ENCODE measurements at places on chromosomes 7 and 10. TPM values are rescaled to one million over a fixed set of nuclear protein-coding genes. Genes with fewer than 3 reads are reported as not detected.
A peak's percentile ranks its signal among the peaks of the same experiment; 100 is the strongest.

DNA sequence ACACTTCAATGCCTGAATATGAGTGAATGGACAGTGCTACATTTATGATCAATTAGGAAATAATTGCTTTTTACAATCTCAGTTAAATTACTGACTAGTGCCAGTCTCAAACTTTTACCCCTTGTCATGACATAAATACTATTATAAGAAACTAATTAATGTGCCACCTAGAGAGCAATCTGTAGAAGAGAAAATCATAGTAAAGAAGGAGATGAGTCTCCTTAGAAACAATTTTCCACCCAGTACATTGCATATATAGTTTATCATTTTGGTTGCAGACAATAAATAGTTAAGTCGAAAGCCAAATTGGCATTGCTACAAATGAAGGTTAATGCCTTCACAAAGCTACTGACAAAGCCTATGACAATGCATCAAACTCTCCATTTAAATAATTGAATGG lies 68.6 kb downstream of the SLC13A1 start:
- DNase-seq = no peak
- no peak overlapping the region for H3K4me3 ChIP-seq
- H3K36me3 ChIP-seq = no peaks in the 10 kb centered on the region
- no peak overlapping the region for H3K27ac ChIP-seq
- H3K4me1 ChIP-seq = no peaks in the 10 kb centered on the region

BAG3 gene
- 20.0 TPM for total RNA-seq

DNA sequence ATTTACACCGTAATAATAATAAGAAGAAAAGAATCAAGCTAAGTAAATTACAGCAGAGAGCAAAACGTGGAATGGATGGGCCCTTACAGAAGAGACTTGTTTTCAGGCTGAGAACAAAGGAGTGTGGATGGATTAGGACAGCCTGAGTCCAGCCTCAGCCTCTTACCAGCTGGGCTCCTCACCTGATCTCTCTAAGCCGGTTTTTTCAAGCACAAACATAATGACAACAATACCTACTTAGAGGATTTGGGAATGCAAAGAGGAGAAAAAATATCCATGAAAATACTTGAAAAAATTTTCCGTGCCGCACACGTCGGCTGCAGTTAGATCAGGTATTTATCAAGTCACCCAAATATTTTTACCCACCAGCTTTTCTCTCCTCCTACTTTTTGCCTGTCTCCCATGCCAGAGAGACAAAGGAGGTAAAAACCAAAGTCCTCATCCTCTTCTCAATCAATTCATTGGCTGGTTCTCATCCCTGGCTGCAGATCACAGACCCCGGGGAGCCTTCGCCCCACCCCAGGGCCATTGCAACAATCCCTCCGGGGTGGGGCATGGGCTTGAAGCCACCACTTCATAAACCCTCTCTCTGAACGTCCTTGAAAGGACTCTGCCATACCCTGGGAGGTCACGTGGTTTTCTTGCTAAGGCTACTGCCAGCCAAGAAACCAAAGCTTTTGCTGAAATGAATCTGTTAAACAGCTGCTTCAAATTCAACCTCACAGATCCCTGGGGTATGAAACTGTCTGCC lies 29.7 kb upstream of the GTF2I start:
- H3K27me3 ChIP-seq = no peaks in the 10 kb centered on the region
- H3K36me3 ChIP-seq = no peaks in the 10 kb centered on the region
- H3K27ac ChIP-seq = no peak overlapping the region
- peak overlapping the region; percentile 9 for H3K4me3 ChIP-seq
- H3K4me1 ChIP-seq = peaks cover 8% of the 10 kb centered on the region

EPHB4 gene
- total RNA-seq = 32.9 TPM

DNA sequence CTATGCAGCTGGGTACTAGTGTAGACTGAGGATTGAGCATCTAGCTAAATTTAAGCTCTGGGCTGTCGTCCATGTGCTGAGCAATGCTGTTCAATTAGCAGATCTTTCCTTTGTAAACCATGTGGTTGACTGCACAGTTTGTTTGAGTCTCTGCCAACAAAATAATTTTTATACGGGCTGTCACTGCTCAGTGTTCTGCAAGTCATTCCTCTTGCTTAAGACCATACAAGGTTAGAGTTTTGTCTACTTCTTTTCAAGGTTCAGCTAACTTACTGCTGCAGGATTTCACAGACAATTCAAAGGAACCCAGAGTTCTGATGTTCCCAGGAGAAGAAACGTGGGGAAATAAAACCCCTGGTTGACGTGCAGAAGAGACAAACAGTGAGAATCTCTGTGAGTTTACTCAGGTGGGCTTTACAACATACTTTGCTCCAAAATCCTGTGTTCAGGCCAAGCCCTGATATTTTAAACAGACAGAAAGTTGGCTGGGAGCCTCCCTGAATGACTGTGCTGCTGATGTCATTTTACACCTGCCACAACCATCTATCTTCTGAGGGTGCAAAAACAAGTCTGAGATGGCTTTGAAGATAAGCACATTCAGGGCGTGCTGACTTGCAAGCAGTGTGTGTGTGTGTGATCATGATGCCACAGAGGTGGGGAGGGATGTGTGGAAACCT lies 177.1 kb upstream of the SVIL start:
- H3K4me1 ChIP-seq = peaks cover 24% of the 10 kb centered on the region
- H3K27ac ChIP-seq = peak overlapping the region; percentile 67
- no peak overlapping the region for H3K4me3 ChIP-seq
- H3K27me3 ChIP-seq = peaks cover 13% of the 10 kb centered on the region
- DNase-seq = peak; percentile 94

DNAJC1 gene
- total RNA-seq = 50.9 TPM

DNAJC12 gene
- total RNA-seq = 0.76 TPM

HTR5A gene
- not detected for total RNA-seq

GRCh38 chr7:50661345-50662040 lies 96.3 kb upstream of the DDC start:
- no peak overlapping the region for H3K27ac ChIP-seq
- no peaks in the 10 kb centered on the region for H3K27me3 ChIP-seq
- H3K36me3 ChIP-seq = no peaks in the 10 kb centered on the region
- peaks cover 28% of the 10 kb centered on the region for H3K4me1 ChIP-seq

GRCh38 chr7:101017064-101017777 lies 2.7 kb upstream of the MUC17 start:
- H3K36me3 ChIP-seq = no peaks in the 10 kb centered on the region
- DNase-seq = peak; percentile 97
- H3K4me1 ChIP-seq = 0 out of 2 replicates have a peak, but pooled peaks cover 6% of the 10 kb centered on the region
- peak overlapping the region; percentile 83 for H3K27ac ChIP-seq

- no peaks in the 10 kb centered on the region for H3K36me3 ChIP-seq
- no peaks in the 10 kb centered on the region for H3K27me3 ChIP-seq
- H3K4me1 ChIP-seq = no peaks in the 10 kb centered on the region
- H3K4me3 ChIP-seq = no peak overlapping the region
- no peak for DNase-seq
Measured at GRCh38 chr10:90437452-90437851, 420.4 kb downstream of the HTR7 start.

NPY4R gene
- total RNA-seq = not detected

- no peak for DNase-seq
- no peak overlapping the region for H3K4me3 ChIP-seq
- no peak overlapping the region for H3K27ac ChIP-seq
- no peaks in the 10 kb centered on the region for H3K27me3 ChIP-seq
Measured at GRCh38 chr7:158903897-158904541, 47.7 kb downstream of the DYNC2I1 start.

GRCh38 chr7:44761207-44762161 lies 12.8 kb downstream of the ZMIZ2 start:
- peaks cover 18% of the 10 kb centered on the region for H3K36me3 ChIP-seq
- DNase-seq = peak; percentile 32
- no peaks in the 10 kb centered on the region for H3K4me1 ChIP-seq

CHRM2 gene
- 5.2 TPM for total RNA-seq

DNA sequence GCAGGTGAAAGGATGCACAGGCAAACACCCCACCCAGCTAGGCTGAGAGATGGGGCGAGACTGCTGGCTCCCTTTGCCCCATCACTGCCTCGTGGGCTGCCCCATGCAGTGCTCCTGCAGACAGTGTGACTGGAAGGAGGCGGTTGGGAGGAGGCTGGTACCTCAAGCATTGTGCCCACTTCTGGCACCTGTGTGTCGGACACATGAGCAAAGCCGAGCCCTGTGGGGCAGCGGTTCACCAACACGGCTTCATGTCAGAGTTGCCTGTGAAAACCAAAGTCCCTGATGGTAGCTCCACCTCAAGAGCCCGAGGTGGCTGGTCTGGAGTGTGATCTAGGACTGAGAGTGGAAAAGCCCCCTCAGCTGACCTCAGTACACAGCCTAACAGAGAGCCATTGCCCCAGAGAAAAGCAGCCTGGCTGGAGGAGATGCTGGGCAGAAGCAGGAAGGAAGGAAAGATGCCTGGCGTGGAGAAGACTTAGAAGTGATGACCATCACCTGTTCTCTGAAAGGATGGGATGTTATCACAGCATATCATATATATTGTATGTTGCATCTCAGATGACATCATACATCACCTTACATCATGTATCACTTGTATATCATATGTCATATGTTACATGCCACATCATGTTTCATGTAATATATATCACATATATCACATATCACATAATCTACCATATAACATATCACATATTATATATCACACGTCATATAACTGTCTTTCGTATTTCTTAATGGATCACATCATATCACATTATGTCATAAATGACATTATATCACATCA lies 75.6 kb downstream of the ADCY1 start:
- H3K36me3 ChIP-seq = no peaks in the 10 kb centered on the region
- H3K27ac ChIP-seq = no peak overlapping the region
- H3K4me3 ChIP-seq = no peak overlapping the region
- DNase-seq = no peak
- 0 out of 2 replicates have a peak, but pooled peaks cover 3% of the 10 kb centered on the region for H3K27me3 ChIP-seq

STMP1 gene
- total RNA-seq = 16.9 TPM

TBATA gene
- total RNA-seq = not detected

DNA sequence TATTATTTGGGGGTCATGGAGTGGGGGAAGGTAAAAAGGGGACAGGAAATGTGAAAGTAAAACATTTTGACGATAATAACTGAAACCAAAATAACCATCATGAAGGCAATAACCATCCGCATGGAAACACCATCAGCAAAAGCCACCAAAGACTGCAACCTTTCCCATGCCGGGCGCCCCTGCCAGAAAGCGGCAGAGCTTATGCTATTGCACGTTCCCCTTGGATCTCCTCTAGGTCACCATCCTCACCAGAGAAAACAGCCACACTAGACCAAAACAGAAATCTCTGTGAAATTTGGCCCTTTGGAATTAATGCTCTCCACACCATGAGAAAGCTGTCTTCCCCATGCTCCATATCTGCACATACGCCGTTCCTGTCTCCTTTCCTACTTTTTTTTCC lies 31.1 kb downstream of the DRGX start:
- peaks cover 11% of the 10 kb centered on the region for H3K27me3 ChIP-seq
- no peak for DNase-seq
- H3K4me3 ChIP-seq = no peak overlapping the region
- no peak overlapping the region for H3K27ac ChIP-seq
- H3K4me1 ChIP-seq = no peaks in the 10 kb centered on the region
